ENCODE measurements at places on chromosomes 6 and 20.

- ATAC-seq: no peak
Observed at GRCh38 chr20:16803965-16804792, 56.0 kb downstream of the OTOR start.

DNA sequence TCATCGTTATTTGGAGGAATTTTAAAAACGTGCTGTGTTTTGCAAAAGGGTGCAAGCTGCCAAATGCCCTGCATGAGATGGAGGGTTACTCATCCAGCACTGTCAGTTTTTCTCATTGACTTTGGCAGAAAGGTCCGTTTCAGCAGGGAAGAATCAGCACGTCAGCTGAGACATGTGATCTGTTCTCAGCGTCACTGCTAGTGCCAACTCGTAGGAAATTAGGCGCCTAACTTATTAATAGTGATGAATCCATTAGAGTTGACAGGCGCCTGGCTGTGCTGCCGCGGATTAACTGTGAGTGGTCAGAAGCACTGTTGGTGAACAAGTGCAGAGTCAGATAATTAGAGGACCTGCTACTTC, 175.5 kb upstream of the FOXQ1 start:
- peak; percentile 85 for ATAC-seq

DNA sequence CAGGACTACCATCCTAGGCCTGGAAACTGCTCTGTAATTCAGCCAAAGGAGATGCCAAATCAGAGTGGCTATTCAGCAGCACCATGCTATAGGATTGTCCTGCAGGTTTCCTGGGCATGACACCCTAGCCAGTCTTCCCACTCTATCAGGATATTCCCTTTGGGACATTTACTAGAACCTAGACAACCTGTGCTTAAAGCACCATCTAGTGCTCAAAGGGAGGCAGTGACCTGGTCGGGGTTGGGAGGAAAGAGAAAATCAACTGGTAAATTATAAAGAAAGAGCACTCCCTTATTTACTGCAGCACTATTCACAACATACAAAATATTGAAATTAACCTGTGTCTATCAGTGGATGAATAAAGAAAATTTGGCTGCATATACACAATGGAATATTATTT, 67.2 kb upstream of the SMLR1 start:
- ATAC-seq: no peak

- ATAC-seq: no peak
Observed at GRCh38 chr6:14290041-14290771, 172.6 kb downstream of the CD83 start.

GRCh38 chr6:108711071-108711470, 137.2 kb upstream of the ARMC2 start:
- ATAC-seq: no peak

- no peak for ATAC-seq
Observed at GRCh38 chr6:119966484-119966883, 616.9 kb upstream of the MAN1A1 start.

DNA sequence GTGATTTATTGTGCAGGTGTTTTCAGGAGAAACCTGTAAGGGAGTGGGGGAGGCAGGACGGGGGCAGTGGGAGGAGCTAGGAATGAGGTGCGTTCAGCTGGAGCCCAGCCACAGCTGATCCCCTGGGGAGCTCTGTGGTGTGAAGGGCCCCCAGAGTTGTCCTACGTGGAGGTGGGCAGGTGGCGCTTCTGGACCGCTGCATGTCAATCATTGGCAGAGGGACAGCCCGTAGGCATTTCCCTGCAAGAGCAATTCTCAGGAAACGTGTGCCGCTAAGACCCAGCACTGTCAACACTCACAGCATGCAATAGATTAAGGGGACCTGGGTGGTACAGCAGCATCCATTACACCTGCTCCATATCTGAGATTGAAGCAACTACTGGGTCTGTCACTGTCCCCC, 88.0 kb downstream of the PRND start:
- ATAC-seq: no peak

GRCh38 chr20:59240006-59240405, 60.4 kb upstream of the EDN3 start:
- ATAC-seq: no peak
